ENCODE measurements at places on chromosomes 11 and 22.

DNA sequence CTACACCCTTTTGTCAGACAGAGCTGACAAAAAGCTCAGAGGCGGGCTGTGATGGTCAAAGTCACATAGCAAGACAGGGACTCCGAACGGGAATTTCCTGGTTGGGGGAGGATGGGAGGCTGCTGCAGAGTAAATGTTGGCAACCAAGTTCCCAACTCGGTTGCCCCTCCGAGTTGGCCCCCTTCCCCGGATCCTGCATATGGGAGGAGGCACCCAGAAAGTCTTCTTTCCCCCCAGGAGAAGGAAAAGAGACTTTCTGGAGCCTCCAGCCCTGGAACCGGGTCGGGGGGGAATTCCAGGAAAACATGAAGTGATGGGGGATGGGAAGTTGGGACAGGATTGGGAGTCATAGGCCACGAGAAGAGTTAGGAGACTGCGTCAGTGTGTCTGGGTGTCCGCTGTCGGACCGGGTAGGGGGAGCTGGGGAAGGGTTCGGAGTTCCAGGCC is 614 bp downstream of the SELENOM start:
- DNase-seq = no peak

GRCh38 chr11:15726893-15727519 is 612.3 kb downstream of the INSC start:
- no peak for DNase-seq

- DNase-seq = no peak
These were observed 219.6 kb upstream of the SESN3 start for GRCh38 chr11:95450547-95451123.

DNA sequence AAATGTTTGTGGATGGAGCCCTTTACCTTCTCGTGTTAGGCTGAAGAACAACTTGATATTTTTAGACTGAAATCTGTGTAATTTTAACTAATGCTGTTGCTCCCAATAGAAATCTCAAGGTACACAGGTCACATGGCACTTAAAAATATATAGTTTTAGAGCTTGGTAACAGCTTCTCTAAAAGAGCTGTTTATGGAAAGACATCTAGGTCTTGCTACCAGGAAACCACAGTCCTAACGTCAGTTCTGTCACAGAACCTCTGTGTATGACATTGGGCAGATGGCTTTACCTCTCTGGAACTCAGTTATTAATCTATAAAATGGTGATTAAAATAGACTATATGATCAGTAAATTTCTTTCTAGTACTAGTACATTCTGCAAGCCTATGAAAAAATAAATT is 35.4 kb downstream of the PAK1 start:
- no peak for DNase-seq

DNA sequence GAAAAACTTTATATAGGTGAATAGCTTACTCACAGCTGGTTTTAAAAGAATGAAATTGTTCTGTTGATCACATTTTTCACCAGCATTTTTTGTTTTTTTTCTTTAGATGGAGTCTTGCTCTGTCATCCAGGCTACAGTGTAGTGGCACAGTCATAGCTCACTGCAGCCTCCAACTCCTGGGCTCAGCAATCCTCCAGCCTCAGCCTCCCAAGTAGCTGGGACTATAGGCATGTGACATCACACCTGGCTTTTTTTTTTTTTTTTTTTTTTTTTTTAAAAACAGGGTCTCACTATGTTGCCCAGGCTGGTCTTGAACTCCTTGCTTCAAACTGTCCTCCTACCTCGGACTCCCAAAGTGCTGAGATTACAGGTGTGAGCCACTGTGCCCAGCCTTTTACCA is 3.6 kb downstream of the PACS1 start:
- DNase-seq = no peak

GRCh38 chr22:27719535-27720227 is 81.9 kb downstream of the MN1 start:
- no peak for DNase-seq

GRCh38 chr11:61917334-61918109 is at the start of gene RAB3IL1:
Gene RAB3IL1 (minus strand): TSS chr11:61917566. CDS start chr11:61917367, 199 bp downstream.
- DNase-seq = no peak

DNA sequence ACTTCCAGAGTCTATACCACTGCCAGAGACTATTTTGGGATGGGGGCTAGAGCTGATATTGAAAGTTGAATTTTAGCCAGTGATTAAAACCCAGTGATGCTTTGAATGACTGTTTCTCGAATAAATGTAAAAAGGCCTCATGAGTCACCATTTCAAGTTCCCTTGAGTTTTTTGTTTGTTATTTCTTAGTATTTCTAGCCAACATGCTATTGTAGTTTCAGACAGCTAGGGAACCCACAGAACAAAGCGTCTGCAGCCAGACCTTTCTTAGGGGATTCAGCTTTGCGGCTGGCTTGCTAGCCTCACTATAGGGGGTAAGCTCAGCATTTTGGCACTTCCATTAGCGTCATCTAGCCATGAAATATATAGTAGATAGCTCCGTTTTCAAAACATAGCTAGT is 66.5 kb downstream of the DBX1 start:
- DNase-seq = no peak

- no peak for DNase-seq
These were observed 58.3 kb downstream of the CDKN1C start for GRCh38 chr11:2827256-2827655.

DNA sequence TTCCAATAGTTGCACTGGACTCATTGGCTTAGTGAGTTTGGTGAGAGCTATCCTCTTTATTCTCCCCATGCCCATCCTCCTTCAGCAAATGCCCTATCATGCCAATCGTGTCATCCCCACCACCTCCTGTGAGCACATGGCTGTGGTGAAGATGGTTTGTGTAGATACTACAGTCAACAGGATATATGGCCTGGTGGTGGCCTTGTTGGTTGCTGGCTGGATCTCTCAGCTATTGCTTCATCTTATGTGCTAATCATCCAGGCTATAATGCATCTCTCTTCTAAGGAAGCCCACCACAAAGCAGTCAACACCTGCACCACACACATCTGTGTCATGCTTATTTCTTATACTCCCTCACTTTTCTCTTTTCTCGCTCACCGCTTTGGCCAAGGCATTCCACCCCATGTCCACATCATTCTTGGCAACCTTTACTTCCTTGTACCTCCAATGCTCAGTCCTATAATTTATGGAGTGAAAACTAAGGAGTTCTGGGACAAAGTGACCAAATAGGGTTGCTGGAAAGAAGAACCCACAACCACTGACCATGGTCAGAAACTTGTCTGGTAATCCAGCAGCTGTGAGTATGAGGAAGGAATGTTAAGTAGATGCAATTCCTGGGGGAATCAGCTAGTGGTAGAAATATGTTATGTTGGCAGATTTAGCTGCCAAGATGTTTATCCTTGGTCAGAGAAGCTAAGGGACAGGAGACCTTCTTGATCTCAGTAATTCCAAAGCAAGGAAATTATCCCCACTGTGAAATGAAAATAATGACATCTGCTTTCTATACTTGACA is 16.3 kb upstream of the OR56B1 start:
- DNase-seq = no peak

GRCh38 chr11:15091625-15092024 is 18.2 kb downstream of the CALCB start:
- no peak for DNase-seq

GRCh38 chr22:38207898-38208432 is 6.2 kb downstream of the MAFF start:
- no peak for DNase-seq
